ENCODE measurements at places on chromosomes 6 and 20.

GRCh38 chr6:127190552-127190951, 72.1 kb downstream of the RSPO3 start:
- no peaks in the 10 kb centered on the region for H3K27me3 ChIP-seq
- no peaks in the 10 kb centered on the region for H3K36me3 ChIP-seq
- no peak overlapping the region for H3K27ac ChIP-seq
- no peak for DNase-seq
- no peak overlapping the region for H3K4me3 ChIP-seq

GRCh38 chr6:136685540-136686108, 106.7 kb downstream of the MAP3K5 start:
- DNase-seq: no peak
- H3K27me3 ChIP-seq: no peaks in the 10 kb centered on the region
- no peaks in the 10 kb centered on the region for H3K4me1 ChIP-seq
- H3K36me3 ChIP-seq: no peaks in the 10 kb centered on the region
- H3K4me3 ChIP-seq: no peak overlapping the region
- no peak overlapping the region for H3K27ac ChIP-seq

- H3K36me3 ChIP-seq: no peaks in the 10 kb centered on the region
- H3K4me1 ChIP-seq: no peaks in the 10 kb centered on the region
- no peak overlapping the region for H3K4me3 ChIP-seq
- no peak overlapping the region for H3K27ac ChIP-seq
These were observed 36.9 kb downstream of the TGM3 start for GRCh38 chr20:2332711-2333110.

- no peak overlapping the region for H3K4me3 ChIP-seq
- H3K27me3 ChIP-seq: no peaks in the 10 kb centered on the region
- no peak for DNase-seq
- no peaks in the 10 kb centered on the region for H3K36me3 ChIP-seq
- H3K4me1 ChIP-seq: no peaks in the 10 kb centered on the region
These were observed 128.0 kb downstream of the GMDS start for GRCh38 chr6:2117447-2117846.

DNA sequence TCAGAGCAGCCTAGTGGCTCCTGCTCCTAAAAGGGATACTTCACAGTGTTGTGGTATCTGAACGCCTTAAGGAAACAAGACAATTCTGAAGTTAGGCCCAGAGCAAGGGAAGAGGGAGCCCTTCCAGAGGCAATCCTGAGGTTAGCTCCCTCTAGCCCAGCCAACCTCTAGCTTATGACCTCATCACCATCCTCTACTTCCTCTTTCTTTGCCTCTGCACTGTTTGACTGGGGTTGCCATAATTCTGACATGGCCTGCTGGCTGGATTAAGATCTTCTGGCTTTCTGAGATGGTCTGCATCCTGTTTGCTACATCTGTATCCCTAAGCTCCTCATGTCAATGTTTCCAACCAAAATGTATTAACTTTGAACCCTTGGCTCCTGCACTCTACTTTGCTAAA, 23.3 kb upstream of the BMP2 start:
- H3K27ac ChIP-seq: no peak overlapping the region
- DNase-seq: no peak
- H3K27me3 ChIP-seq: no peaks in the 10 kb centered on the region
- H3K36me3 ChIP-seq: no peaks in the 10 kb centered on the region
- H3K4me3 ChIP-seq: no peak overlapping the region

DNA sequence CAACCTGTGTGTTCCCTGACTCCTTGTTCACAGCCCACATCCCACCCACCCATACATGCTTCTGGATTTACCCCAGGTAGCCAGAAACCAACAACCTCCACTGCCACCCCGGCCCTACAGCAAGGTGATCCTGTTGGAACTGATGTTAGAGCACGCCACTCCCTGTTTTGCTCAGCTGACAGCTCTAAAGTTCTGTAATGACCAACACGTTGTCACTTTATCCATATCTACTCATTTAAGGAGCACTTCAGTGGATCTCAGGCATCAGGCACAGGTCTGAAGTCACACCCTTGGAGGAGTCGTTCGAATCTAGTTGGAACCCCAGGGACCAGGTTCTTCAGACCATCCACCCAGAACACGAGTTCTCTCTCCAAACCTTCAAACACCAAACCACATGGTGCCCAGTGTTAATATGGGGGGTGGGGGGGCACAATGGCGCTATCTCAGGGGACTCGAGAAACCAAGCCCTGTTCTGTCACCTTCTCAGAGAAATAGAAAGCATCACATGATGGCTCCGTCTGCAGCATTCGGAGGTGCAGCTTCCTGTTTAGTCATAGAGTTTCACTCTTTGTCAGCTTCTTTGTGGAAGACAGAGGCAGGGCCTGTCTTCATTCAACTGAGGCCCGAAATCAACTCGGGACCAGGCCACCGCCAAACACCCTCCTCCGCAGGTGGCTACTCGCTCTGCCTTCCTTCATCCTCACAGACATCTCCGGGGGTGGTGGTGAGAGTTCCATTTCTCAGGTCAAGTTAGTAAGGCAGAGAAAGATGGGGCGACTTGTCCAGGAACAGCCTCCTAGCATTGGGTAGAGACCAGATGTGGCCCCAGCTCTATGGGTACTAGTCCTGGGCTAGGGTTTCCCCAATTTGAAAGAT, 142.2 kb downstream of the NFATC2 start:
- no peak for DNase-seq
- H3K36me3 ChIP-seq: no peaks in the 10 kb centered on the region
- no peaks in the 10 kb centered on the region for H3K4me1 ChIP-seq

DNA sequence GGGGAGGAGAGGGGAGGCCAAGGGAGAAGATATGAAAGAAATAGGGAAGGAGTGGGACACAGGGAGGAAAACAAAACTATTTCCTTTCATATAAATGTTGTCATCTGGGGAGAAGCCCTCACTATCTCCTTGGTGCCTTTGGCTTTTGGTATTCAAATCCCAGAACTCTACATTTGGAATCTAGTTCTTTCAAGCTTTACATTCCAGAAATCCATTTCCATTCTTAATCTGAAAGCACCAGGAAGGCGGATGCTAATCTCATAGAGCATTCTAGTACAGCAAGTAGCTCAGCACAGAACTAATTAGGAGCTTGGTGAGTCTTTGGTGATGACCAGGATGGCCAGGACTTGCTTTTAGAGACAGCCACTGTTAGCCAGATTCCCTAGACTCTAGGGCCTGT, 177.9 kb downstream of the KIF16B start:
- no peak for DNase-seq
- no peaks in the 10 kb centered on the region for H3K4me1 ChIP-seq
- H3K36me3 ChIP-seq: no peaks in the 10 kb centered on the region
- no peaks in the 10 kb centered on the region for H3K27me3 ChIP-seq
- no peak overlapping the region for H3K27ac ChIP-seq

- H3K4me1 ChIP-seq: no peaks in the 10 kb centered on the region
- H3K36me3 ChIP-seq: no peaks in the 10 kb centered on the region
- no peak for DNase-seq
- no peaks in the 10 kb centered on the region for H3K27me3 ChIP-seq
- no peak overlapping the region for H3K4me3 ChIP-seq
These were observed 45.7 kb upstream of the TPD52L1 start for GRCh38 chr6:125107896-125108295.

- no peaks in the 10 kb centered on the region for H3K36me3 ChIP-seq
- H3K27me3 ChIP-seq: no peaks in the 10 kb centered on the region
- DNase-seq: no peak
- H3K4me1 ChIP-seq: no peaks in the 10 kb centered on the region
These were observed 672.9 kb upstream of the MARCKS start for GRCh38 chr6:113184291-113184690.

- no peak for DNase-seq
- no peaks in the 10 kb centered on the region for H3K36me3 ChIP-seq
- H3K4me1 ChIP-seq: peaks cover 24% of the 10 kb centered on the region
These were observed 23.8 kb downstream of the ANKS1A start for GRCh38 chr6:34912715-34913464.

DNA sequence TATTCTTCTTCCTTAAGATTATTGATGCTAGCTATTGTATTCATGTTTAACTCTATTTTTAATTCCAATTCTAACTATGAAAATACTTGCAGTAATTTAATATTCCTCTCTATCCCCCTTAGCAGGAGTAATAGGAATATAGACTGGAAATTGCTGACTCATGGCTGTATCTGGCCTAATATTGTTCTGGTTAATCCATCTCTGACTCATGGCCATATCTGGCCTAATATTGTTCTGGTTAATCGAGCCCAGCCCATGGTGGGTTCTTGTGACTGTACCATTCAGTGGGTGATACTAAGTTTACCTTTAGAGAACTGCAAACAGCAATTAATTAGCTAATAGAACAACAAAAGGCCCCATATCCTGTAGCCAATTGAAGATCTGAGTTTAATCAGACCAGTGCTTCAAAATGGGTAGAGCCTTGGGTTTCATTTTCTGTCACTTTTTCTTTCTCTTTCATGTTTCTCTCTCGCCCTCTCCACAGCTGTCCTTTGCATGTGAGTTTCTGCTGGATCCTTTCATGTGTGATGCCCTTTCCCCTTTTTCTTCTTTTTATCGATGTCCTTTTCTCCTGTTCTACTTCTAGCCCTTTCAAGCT, 50.6 kb downstream of the SLC22A3 start:
- H3K4me3 ChIP-seq: no peak overlapping the region
- no peaks in the 10 kb centered on the region for H3K36me3 ChIP-seq
- H3K4me1 ChIP-seq: no peaks in the 10 kb centered on the region
- no peak overlapping the region for H3K27ac ChIP-seq
- H3K27me3 ChIP-seq: no peaks in the 10 kb centered on the region
- DNase-seq: no peak

- H3K4me1 ChIP-seq: no peaks in the 10 kb centered on the region
- H3K36me3 ChIP-seq: no peaks in the 10 kb centered on the region
- H3K27ac ChIP-seq: no peak overlapping the region
These were observed 33.4 kb downstream of the RWDD2A start for GRCh38 chr6:83226517-83226916.

GRCh38 chr6:36616893-36617521, 22.8 kb downstream of the SRSF3 start:
- no peaks in the 10 kb centered on the region for H3K27me3 ChIP-seq
- H3K36me3 ChIP-seq: peaks cover 26% of the 10 kb centered on the region
- H3K4me3 ChIP-seq: no peak overlapping the region
- H3K27ac ChIP-seq: peak overlapping the region; percentile 18
- H3K4me1 ChIP-seq: peaks cover 26% of the 10 kb centered on the region

DNA sequence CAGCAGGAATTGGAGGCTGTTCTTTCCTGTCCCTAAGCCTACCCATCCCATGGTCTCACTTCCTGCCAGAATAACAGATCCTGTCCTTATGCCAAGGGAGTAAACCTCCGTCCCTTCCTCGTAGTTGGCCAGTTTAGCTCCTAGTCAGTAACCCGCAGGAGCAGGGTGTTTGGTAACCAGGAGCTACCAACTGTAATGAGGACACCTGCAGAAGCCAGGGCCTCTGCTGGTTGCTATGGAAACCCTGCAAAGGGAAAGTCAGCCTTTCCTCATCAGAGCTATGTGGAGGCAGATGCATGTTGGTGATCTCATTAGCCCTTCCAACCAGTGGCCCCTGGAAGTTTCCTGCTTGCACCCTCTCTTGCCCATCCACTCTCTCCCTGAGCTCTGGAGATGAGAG, 368.2 kb upstream of the SULF2 start:
- H3K27me3 ChIP-seq: no peaks in the 10 kb centered on the region
- no peaks in the 10 kb centered on the region for H3K36me3 ChIP-seq
- DNase-seq: no peak
- H3K4me1 ChIP-seq: peaks cover 5% of the 10 kb centered on the region
- H3K4me3 ChIP-seq: no peak overlapping the region

DNA sequence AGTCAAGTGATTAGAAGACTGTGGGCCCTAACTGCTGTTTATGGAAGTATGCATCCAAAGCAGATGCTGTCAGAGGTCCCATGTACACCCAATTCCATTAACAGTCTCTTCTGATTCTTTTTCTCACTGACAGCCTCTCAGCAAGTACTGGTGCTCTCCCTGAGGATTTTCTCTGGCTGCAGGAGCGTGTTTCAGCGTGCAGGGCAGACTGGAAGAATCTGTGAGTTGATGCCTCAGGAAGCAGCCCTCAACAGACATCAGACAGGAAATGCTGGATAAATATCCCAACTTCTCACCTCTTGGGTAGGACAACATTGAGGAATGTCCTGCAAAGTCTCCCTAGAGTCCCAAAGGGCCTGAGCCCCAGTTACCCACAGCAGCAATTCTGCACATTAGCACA, 40.8 kb downstream of the ANKEF1 start:
- H3K36me3 ChIP-seq: no peaks in the 10 kb centered on the region
- no peaks in the 10 kb centered on the region for H3K4me1 ChIP-seq
- H3K27ac ChIP-seq: no peak overlapping the region
- no peak for DNase-seq
- no peak overlapping the region for H3K4me3 ChIP-seq

DNA sequence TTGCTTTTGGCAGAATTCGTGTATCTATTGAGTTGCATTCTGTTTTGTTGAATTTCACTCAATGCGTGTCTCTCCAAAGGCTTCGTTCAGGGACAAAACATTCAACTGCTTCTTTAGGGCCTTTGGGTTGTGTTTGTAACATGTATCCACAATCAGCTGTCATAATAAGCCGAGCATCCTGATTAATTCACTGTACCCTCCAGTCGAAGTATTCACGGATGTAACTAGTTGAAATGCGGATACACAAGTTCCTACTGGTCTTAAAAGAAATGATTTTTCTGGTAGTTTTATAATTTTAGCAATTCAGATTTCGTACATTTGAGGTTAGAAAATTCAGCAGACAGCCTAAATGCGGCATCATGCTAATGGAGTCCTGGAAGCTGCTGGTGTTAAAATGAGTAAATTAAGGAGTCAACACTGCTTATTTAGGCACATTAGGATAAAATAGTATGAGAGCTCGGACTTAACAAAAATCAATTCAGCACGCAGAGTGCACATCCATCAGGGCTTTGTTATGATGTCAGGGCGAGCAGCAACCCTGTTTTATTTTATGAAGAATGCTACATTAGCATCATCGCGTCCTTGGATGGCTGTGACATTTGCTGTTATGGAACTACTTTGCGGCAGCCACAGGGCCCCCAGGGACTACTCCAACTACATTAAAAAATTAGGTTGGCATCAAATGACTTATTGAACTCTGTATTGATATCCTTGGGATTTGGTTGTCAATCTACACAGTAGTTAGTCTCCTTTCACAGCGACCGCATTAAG, 489.3 kb upstream of the FLRT3 start:
- no peak for DNase-seq
- no peaks in the 10 kb centered on the region for H3K4me1 ChIP-seq
- no peaks in the 10 kb centered on the region for H3K36me3 ChIP-seq

- no peak overlapping the region for H3K27ac ChIP-seq
- no peak for DNase-seq
- H3K36me3 ChIP-seq: no peaks in the 10 kb centered on the region
- H3K4me3 ChIP-seq: no peak overlapping the region
These were observed 160.0 kb upstream of the PLN start for GRCh38 chr6:118387921-118388701.

DNA sequence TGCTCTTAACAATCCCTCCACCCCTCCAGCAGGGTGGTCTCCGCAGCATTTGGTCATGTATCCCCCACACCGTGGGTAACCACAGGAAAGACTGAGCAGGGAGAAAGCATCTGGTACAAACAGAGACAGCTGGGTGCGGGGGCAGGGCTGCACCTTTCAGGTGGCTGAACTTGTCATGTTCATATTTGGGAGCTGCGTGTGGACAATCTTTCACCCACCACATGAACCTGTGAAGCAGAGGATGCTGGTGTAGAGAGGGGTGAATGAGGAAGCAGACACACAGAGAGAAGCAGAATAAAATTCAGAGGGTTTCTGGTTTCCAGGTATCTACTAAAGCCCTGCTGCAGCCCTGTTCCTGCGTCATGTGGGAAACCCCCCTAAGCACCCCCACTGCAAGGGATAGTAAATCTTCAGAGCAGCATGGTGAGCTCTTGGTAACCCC, 8.9 kb downstream of the GFOD1 start:
- H3K4me1 ChIP-seq: peaks cover 16% of the 10 kb centered on the region
- H3K4me3 ChIP-seq: no peak overlapping the region
- peaks cover 10% of the 10 kb centered on the region for H3K36me3 ChIP-seq
- H3K27ac ChIP-seq: no peak overlapping the region
